ENCODE measurements at places on chromosomes 6 and 20.

DNA sequence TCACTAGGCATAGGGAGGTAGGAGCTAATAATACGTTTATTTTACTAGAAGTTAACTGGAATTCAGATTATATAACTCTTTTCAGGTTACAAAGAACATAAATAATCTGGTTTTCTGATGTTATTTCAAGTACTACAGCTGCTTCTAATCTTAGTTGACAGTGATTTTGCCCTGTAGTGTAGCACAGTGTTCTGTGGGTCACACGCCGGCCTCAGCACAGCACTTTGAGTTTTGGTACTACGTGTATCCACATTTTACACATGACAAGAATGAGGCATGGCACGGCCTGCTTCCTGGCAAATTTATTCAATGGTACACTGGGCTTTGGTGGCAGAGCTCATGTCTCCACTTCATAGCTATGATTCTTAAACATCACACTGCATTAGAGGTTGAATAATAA, 1.1 kb downstream of the HFE start:
- DNase-seq = no peak

- no peak for DNase-seq
Measured at GRCh38 chr6:170036916-170037315, 254.0 kb downstream of the DLL1 start.

- no peak for DNase-seq
Measured at GRCh38 chr6:101181006-101181405, 212.5 kb upstream of the GRIK2 start.

DNA sequence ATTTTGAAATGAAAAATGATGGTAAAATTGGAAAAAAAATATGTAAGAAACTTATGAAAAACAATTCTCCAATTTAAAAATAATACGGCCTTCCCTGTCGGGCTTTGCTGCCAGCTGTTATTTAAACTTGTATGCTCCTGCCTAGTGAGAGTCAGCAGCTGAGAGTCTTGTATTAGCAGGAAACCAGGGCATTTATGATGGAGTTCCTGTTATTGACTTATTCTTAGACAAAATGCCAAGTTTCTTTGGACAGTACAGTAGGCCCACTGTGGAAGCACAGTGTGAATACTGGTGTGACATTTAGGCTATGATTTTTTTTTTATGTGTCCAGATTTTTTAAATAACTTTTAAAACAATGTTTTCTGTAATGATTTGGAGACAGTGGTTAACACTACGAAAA, 42.1 kb downstream of the GMDS start:
- no peak for DNase-seq

- no peak for DNase-seq
Measured at GRCh38 chr20:2541940-2542339, 5.6 kb downstream of the TMC2 start.

DNA sequence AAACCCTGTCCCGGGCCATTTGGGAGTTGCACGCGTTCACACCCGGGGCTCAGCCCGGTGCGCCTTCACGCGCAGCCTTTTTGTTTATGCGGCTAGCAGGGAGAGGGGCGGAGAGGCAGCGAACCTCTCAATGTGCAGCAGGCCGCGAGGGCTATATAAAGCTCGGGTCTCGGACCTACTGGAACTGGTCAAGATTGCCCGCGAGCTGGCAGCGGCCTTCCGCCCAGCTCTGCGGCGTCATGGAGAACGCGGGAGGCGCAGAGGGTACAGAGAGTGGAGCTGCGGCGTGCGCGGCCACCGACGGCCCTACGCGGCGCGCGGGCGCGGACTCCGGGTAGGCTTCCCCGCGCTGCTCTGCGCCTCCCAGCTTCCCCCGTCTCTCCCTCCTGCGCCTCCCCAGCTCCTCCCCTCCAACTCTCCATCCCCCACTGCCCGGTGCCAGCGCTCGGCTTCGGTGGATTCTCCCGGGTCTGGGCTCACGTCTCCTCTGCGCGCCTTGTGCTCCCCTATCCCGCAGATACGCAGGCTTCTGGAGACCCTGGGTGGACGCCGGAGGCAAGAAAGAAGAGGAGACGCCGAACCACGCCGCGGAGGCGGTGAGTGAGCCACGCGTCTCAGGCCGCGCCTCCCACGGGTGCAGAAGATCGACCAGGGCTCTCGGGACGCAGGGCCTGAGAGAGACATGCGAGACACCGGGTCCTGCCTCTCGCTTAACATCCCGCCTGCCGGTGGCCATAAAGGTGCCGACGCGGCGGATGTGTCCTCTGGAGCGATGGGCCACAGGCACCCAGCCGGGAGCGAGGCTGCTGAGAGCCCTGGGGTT, at the start of gene RIPPLY2:
TSS of gene RIPPLY2 (plus strand) at position 183 of the 823 bp plus-strand sequence. CDS start at position 240, 57 bp downstream.
- DNase-seq = peak; percentile 88

- DNase-seq = no peak
Measured at GRCh38 chr6:88538130-88538706, 372.1 kb upstream of the CNR1 start.

GRCh38 chr6:28011722-28012121, 54.7 kb downstream of the OR2B6 start:
- DNase-seq = no peak

- no peak for DNase-seq
Measured at GRCh38 chr6:126180585-126180984, 159.3 kb upstream of the CENPW start.

DNA sequence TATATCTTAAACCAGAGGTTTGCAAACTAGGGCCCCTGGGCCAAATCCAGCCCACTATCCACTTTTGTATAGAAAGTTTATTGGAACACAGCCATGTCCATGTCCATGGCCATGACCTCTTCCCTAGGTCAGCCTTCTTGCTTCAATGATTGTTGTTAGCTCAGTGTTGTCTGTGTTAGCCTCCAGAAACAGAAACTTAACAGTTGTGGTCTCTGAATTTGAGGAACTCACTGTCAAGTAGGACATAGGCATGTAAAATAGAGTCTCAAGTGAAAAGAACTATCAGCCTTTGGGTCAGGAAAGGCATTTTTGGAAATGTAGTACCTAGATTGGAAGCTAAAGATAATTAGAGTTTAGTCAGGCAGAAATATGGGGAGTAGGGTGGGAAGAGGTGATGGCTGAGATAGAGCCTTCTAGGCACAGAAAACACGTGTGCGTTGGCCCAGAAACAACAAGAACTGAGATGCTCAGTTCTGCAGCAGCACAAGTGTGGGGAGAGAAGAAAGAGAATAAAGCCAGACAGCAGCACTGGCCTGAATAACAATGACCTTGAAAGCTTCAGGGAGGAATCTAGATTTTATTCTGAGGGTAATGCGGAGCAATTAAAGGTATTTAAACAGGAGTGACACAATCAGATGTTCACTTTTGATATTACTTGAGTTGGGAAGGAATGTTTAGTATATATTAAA, 87.0 kb upstream of the OLIG3 start:
- DNase-seq = no peak

- no peak for DNase-seq
Measured at GRCh38 chr6:16505711-16506357, 255.4 kb downstream of the ATXN1 start.

DNA sequence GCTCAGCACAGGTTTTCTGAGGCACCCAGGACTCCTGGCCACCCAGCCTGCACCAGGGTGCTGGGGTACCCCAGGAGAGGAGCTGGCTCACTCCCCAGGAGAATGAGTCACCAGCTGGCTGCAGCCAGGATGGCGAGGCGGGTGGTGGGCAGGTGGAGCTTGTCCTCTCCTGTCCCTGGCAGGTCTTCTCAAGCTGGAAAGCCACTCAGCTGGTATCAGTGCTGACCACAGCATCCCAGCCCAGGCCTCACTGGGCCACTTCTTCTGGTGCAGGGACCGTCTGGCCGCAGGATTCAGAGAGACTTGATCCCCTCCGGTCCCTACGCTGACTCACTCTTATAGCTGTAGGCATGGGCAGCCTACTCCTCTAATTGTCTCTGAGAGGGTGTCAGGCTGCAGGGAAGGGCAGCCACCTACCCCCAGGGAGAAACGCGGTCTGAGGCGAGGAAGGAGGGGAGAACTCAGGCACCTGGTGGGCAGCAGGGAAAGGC, 22.2 kb downstream of the TFEB start:
- peak; percentile 9 for DNase-seq

DNA sequence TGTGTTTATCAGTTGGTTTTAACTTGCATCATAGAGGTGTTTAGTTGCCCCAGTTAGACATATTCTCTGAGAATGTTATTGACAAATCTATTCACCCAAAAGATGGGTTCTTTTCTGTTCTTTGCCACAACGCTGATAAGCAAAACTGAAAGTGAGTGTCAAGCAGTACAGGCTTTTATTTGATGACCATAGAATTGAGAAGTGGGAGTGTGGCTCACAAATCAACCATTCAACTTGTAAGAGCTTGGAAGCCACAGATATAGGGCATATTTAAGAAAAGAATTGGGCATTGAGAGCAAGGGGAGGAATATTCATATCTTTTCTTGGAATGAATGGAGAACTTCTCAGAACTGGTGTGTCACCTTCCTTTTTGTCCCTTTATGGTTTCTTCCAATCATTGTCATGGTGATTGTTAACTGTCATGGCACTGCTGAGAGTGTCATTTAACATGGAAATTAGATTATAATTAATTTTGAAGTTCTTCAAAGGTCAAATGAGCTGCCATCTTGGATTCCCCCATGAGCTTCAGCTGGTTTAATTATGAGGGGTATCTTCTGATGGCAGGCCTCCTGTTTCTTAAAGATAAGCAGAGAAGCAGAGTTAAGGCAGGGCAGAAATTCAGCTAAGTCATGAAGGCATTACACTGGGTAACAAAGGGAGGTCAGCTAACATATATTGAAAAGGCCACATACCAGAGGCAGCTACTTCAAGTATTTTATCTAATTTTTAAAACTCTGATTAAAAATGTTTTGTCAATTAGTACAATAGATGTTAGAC, 254.0 kb upstream of the HTR1E start:
- no peak for DNase-seq

DNA sequence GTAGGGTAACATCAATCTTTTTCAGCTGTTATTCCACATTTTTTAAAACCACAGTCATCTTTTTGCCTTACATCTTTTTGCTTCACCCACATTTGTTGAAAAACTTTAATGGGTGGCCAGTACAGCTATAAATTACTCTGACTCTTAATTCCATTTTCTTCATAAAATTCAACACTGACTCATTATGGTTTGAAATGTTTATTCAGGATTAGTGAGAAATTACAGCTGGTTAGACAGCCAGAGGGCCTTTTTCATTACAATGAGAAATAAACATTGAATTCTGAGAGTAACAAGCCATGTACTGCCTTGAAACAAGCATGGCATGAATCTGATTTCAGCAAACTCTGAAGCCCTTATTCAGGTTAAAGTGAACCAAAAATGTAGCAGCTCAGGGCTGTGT, 19.5 kb downstream of the NDUFAF4 start:
- DNase-seq = no peak

- no peak for DNase-seq
Measured at GRCh38 chr20:24633521-24633920, 164.1 kb downstream of the SYNDIG1 start.

DNA sequence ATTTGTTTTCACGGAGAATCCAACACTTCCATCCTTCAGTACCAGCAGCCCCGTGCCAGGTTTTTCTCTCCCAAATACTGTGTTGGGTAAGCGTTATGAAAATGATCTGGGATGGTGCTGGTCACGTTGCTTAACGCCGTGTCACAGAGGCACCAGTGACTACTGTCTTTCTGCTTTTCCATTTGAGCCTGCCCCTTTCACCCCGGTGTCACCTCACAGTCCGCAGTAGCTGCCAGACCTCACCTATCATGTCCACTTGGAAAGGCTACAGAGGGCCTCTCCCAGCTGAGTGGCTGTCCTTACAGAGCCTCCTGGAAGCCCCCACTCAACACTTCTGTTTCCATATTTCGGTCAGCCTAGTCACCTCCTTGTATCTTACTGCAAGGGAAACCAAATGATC, 176.5 kb upstream of the ARID1B start:
- DNase-seq = no peak

- DNase-seq = no peak
Measured at GRCh38 chr20:48832405-48832730, 4.6 kb upstream of the PREX1 start.

DNA sequence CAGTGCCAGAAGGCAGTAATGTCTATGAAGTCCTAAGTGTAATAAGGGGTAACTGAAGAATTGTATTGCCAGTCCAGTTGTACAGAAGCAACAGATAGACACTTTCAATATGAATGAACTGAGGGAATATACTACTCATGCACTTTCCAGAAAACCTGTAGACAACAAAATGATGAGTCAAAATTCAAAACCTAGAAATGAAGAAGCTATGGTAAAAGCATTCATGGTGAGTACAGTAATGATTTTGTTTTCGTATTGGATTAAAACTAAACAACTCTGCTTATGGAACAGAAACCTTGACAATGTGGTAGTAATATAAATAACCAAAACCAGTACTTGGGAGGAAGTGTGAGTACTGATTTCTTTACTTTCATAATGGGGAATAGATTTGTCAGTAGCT, 35.0 kb downstream of the ARMC2 start:
- no peak for DNase-seq

- DNase-seq = no peak
Measured at GRCh38 chr20:56358070-56358469, 704 bp upstream of the FAM210B start.

DNA sequence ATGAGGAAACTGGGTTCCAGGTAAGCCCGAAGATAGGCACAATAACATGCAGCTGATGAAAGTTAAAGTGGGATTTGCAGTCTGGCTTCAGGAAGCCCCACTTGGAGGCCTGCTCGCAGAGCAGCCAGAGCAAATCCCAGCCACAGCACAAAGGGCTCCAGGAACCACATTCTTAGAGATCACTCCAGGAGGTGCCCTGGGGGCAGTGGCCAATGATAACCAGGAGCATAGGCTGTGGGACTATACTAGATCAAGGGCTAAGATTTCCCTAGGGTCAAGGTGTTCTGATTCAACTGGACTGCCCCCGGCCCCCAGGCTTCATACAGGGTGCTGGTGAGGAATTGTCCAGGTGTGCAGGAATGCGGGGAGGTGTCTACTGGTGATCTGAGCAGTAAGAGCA, 133.9 kb upstream of the PTPRT start:
- DNase-seq = no peak

DNA sequence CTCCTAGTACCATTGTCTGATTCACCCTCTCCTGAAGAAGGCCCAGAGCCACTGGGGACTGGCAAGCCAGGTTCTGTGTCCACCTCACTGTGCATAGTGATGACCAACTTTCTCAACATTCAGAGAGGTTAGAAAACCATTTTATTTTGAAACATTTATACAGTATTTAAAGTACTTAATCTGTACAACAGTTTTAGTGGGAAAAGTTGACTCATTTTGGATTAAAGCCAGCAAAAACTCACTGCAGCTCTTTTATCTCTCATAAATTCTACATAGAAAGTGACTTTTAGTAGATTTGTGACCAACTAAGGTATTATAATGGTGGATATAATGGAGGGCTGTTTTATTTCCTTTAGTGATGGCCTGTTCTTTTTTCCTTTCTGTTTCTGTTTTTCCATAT, 9.7 kb downstream of the TULP4 start:
- DNase-seq = no peak

- no peak for DNase-seq
Measured at GRCh38 chr6:91447530-91448254, 860.8 kb upstream of the MAP3K7 start.

DNA sequence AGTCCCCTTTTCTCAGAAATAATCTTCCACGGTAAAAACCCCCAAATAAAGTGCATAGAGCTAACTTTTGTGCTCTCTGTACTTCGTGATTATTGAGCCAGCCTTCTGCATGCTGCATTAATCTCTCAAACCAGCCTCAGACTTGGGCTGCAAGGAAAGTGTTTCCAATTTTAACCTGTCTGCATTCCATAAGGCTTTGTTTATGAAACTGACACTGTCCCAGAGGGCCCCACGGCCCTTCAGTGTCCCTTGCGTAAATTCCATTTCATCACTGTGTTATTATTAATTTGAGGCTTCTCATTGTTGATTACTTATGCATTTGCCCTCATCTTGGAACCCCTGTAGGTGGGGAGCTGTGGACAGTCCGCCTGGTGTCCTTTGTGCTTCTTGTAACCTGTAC, 15.6 kb upstream of the SNRPB2 start:
- no peak for DNase-seq

GRCh38 chr6:41046084-41046483, 3.8 kb downstream of the TSPO2 start:
- no peak for DNase-seq
